Cardiac septum (tissue), 1 donor: ENCODE measurements at places on chromosomes 13 and 19. TPM values are rescaled to one million over a fixed set of nuclear protein-coding genes. Genes with fewer than 3 reads are reported as not detected.

DNA sequence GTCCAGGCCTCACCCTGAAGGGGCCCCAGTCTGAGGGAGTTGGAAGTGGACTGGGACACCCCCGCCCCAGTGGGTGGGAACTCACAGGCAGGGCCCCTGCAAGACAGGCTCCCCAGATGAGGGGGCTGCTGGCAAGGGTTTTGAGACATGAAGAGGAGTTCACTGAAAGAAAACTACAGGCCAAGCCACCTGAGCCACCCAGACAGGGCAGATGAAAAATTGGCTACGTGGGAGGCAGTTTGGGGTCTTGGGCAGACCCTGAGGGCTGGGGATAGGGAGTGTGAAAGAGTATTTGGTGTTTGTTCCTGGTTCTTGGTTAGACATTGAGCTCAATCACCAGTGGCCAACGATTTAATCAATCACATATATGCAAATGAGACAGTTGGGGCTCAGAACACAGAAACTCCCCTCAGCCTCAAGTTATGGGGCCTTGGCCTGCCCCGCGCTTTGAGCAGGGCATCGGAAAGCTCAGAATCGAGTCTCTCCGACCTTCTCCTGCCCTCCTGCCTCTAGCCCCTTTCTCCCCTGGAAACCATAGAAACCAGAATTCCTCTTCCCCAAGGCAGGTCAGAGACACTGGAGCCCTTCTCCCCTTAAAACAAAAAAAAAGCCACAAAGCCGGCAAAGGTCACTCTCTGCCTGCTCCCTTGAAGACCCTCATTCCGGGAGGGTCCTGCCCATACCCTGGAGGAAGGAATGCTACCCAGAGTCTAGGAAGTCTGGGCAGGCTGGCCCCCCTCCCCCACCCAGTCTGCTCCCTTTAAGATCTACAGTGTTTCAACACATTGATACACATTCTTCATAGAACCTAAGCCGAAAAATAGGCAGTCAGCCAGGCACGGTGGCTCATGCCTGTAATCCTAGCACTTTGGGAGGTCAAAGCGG is 1.3 kb upstream of the ISYNA1 start:
- DNase-seq: no peak

ATP1A3 gene
- total RNA-seq: 242 TPM

MATK gene
- total RNA-seq: 0.38 TPM

DOCK9 gene
- 30.6 TPM for total RNA-seq

DNA sequence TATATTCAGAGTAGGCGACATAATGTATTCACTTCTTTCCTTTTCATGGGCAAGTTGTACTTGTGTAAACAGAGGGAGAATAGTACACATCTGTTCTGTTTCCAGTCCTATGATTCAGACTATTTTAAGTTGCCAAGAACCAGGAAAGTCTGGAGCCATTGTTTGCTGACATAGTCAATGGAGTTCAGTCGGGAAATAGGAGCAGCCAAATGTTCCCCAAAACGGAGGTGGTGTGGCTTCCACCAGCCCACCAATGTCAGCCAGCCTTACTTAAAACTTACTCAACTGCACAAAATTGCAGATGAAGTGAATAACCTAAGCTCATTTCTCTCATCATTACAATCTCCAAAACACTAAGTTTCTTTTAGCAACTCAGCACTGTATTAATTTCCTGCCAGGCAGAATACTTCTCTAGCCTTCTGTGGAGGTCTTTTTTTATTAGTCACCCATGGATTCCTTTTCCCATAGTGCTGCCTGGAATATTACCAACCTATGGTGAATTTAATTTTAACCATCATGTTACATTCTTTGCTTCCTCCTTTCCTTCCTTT is 22.3 kb upstream of the CSNK1A1L start:
- DNase-seq: no peak

LGALS7 gene
- total RNA-seq: not detected

GRCh38 chr13:92164822-92165221 is 766.4 kb downstream of the GPC5 start:
- DNase-seq: no peak

FGF14 gene
- total RNA-seq: 4.8 TPM

S1PR5 gene
- 0.75 TPM for total RNA-seq

- DNase-seq: no peak
Measured at GRCh38 chr13:82477436-82477835, 1404.8 kb downstream of the SLITRK1 start.

DNA sequence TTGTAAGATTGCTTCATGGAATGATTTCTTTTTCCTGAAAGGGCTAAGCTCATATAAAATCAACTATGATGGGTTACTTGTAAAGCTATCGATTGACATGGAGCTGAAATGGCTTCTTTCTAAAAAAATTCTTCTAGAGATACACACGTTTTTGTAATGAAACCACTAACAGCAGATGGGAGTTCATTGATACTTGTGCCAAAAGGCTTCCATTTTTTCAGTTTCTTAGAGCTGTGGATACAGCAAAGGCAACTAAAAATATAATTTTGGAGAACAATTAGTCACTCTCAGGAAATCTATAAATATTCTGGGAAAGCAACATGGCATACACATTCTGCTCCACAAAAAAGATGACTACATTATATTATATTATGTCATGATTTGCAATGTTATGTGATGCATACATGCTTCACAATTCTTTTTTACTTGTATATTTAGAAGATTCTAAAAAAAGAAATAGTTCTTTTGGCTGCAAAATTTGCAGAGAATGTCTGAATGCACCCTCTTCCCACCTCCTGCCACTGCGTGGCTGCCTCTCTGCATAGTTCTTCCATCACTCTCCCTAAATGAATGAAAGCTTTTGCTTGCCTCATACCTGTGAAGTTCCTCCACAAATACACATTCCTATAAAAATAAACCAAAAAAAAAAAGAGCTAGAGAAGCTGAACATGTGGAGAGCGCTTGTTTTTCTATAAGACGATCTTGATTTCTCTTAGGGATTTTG is 802.5 kb downstream of the EFNB2 start:
- DNase-seq: no peak

DNA sequence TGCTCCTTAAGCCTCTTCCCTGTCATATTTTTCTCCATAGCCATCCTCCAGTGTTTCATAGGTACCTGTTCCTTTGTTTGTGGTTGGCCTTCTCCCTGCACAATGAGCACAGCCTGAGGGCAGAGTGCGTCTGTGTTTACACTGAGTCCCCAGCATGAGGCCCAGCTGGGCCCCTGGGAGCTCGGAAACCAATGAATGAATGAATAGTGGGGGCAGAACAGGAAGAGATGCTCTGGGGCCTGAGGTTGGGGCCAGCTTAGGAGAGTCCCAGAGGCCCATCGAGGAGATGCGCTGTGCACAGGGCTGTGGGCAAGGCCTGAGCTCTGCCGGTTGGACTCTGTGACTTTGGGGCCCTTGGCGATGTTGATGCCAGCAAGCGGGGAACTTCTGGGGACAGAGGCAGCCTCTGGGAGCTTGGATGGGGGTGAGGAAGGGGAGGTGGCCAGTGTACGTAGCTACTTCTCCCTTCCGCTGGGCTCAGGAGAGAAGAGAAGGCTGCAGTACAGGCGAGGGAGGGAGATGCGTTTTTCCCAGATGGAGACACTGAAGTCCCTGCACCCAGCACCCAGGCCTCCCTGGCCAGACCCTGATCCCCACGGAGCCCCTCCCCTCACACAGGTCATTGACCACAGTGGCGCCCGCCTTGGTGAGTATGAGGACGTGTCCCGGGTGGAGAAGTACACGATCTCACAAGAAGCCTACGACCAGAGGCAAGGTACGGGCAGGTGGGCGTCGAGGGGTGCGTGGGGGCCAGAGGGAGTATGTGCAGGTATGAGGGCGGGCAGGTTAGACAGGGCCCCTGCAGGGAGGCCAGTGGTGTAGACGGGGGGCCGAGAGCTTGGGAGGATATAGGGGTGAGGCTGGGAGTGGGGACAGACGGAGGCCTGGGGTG is 5.1 kb downstream of the TBCB start:
- no peak for DNase-seq

GRCh38 chr13:70087247-70087646 is 20.4 kb upstream of the ATXN8OS start:
- DNase-seq: no peak

DNA sequence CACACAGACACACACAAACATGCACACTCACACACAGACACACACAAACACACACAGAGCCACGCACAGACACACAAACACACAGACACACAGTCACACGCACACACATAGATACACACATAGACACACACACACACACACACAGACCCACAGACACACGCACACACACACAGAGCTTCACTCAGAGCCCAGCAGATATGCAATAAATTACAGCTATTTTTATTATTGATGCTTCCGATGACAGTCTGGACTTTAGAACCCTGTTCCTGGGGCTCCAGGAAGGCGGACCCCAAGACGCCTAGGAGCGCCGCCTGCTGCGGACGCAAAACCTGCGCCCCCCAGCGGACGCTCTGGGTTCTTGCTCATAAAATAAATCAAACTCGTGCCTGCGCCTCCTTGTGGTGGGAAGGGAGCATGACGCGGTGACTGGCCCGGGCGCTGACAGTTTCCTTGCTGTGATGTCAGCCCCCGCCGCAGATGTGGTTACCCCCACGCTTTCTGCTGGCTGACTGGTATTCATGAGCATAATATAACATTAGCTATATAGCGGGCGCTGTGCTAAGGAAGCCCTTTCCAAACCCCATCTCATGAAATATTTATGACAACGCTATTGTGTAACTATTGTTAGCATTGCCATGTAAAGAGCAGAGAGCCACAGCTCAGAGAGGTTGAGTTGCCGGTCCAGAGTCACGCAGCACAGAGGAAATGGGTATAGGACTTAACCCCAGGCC is 64.4 kb upstream of the TM9SF2 start:
- peak; percentile 94 for DNase-seq
